ENCODE measurements at places on chromosomes 7 and 10.

DNA sequence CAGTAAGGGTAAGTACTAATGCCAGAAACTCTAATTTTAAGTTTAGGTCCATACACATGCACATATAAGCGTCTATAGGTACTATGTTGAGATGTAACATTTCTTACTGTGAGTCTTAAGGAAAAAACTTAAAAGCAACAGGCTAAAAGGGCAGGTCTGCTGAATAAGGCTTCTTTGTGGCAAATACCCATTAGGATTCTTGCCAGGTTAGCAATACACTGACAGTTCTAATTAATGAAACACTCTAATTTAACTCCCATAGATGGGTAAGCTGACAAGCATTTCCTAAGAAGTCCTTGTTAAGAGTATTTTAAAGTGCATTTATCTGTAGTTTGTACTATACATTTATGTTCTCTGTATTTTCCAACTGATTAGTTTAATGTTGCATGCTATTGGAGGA lies 14.0 kb downstream of the SCRN1 start:
- no peak for DNase-seq

DNA sequence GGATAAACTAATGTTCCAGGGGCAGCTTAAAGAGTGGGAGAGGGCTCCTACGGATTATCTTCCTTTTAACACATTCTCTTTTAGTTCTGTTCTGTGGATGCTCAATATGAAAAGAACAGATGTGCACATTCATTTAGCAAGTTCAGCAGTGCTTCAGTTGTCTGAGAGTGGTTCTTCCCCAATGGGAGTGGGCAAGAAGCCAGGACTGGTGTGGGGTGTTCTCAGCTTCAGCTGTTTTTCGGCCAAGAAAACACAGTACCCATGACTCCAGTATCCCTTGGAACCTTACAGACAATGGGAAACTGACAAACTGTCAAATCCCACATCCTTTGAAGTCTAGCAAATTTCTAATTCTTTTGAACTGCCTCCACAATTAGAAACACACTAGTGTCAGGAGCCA lies 71.5 kb upstream of the LRRC17 start:
- no peak for DNase-seq

DNA sequence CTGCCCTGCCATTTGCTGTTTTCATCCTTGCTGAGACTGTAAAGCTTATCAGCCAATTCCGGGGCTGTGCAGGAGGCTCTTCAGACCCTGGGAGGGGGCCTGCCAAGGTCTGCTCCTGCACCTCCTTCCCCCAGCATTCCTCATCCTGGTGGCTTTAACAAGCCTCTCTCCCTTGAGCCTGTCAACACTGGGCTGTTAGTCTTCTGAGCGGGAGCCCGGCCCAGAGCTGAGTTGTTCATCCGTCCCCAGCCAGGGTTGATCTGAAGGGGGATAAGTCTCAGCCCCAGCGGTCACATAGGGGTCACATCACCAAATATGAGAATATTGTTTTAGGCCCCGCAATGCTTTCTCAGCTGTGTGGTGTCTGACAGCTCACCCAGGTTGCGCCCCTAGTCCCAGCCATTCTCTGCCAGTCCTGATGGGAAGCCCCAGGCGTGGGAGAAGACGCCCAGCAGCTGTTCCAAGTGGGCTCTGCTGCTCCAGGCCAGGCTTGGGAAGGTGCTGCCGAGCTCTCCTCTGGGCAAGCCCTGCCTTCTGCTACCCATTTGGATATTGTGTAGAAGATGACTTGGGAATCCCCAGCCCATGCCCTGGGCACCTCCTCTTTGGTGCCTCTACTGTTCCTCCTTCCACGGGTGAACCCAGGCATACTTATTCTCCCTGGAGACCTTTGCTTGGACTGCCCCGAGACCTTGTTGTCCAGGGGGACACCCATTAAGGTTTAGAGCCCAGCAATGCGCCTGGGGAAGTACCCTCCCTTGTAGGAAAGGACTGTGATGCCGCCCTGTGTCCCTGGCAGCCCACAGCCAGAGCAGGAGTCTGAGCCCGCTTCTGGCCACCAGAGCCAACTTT lies 23.5 kb upstream of the TRIM8 start:
- no peak for DNase-seq

GRCh38 chr7:56250135-56250534 lies 133.9 kb upstream of the NUPR2 start:
- no peak for DNase-seq

- no peak for DNase-seq
Measured at GRCh38 chr7:79740076-79740475, 286.6 kb upstream of the MAGI2 start.

GRCh38 chr7:43781726-43782607 lies 23.5 kb downstream of the BLVRA start:
- no peak for DNase-seq

GRCh38 chr7:3482147-3482921 lies 181.3 kb downstream of the SDK1 start:
- DNase-seq: peak; percentile 69

- DNase-seq: no peak
Measured at GRCh38 chr7:36276428-36277248, 113.0 kb upstream of the ANLN start.

DNA sequence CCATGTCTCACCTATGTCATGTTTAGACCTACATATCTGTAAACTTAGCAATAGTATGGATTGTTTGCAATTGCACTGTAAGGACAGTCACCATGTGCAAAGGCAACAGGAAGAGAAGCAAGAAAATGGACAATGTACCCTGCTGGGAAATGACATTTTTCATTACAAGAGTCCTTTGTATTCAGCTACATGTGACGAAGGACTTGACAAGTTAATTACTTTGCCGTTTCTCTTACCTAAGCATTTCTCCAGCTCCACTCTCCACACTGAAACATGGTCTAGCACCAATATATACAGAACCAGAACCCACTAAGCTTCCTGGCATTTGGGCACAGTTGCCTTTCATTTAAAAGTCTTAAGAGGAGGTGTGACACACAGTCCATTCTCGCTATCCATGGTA lies 76.6 kb upstream of the PFKP start:
- no peak for DNase-seq

- no peak for DNase-seq
Measured at GRCh38 chr7:120070201-120070600, 202.8 kb upstream of the KCND2 start.

- DNase-seq: no peak
Measured at GRCh38 chr7:43891069-43891955, 15.1 kb downstream of the URGCP start.

- no peak for DNase-seq
Measured at GRCh38 chr10:94156453-94156852, 162.7 kb downstream of the PLCE1 start.

- no peak for DNase-seq
Measured at GRCh38 chr7:70267381-70268120, 669.3 kb downstream of the AUTS2 start.

GRCh38 chr7:122686360-122686878 lies 12.5 kb downstream of the RNF133 start:
- no peak for DNase-seq

- no peak for DNase-seq
Measured at GRCh38 chr7:76515999-76516443, 5.7 kb downstream of the UPK3B start.

- DNase-seq: no peak
Measured at GRCh38 chr7:7944619-7945282, 23.8 kb upstream of the GLCCI1 start.

- DNase-seq: no peak
Measured at GRCh38 chr10:98344589-98345038, 70.4 kb downstream of the PYROXD2 start.

Measured in ACHN (cell line).